Thyroid gland (tissue), 4 donors: ENCODE measurements at places on chromosomes 13 and 19. TPM values are rescaled to one million over a fixed set of nuclear protein-coding genes. Genes with fewer than 3 reads are reported as not detected.

Gene CGB5
- total RNA-seq, result not detected

Gene ZNF805
- total RNA-seq, result 16.3 TPM

Gene KRTDAP
- total RNA-seq, result not detected

Gene DACH1
- total RNA-seq, result 0.33 TPM

Gene KLK3
- not detected for total RNA-seq

Gene ZNF112
- total RNA-seq, result 22.6 TPM

Gene HCST
- total RNA-seq, result 1.4 TPM

Gene ATP4B
- total RNA-seq, result not detected

Gene LRRC4B
- 3.0 TPM for total RNA-seq

Gene TTYH1
- total RNA-seq, result not detected

Gene ZNF253
- total RNA-seq, result 31.6 TPM

DNA sequence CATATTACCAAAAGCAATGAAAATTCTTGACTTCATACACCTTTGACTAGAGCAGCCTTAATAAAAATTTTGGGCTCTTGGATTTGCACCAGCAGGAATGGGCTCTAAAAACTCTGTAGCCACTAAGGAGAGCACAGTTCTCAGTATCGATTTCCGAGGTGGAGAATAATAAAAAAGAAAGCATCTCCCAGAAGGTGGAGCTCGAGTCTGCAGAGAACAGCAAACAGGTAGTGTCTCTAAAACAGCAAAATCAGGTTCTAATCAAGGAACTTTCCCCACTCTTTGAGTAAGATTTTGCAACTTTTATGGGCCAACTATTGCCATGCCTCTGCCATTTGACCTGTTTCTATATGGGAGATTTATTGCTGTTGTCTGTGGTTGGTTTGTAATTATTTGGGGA lies 258.7 kb upstream of the GPC6 start:
- H3K4me3 ChIP-seq, result no peak overlapping the region
- no peaks in the 10 kb centered on the region for H3K36me3 ChIP-seq
- H3K27ac ChIP-seq, result no peak overlapping the region
- H3K4me1 ChIP-seq, result no peaks in the 10 kb centered on the region
- H3K27me3 ChIP-seq, result no peaks in the 10 kb centered on the region

- no peaks in the 10 kb centered on the region for H3K4me1 ChIP-seq
- H3K27ac ChIP-seq, result no peak overlapping the region
- no peaks in the 10 kb centered on the region for H3K27me3 ChIP-seq
- no peak overlapping the region for H3K4me3 ChIP-seq
Observed at GRCh38 chr13:98068521-98068920, 74.4 kb upstream of the FARP1 start.

DNA sequence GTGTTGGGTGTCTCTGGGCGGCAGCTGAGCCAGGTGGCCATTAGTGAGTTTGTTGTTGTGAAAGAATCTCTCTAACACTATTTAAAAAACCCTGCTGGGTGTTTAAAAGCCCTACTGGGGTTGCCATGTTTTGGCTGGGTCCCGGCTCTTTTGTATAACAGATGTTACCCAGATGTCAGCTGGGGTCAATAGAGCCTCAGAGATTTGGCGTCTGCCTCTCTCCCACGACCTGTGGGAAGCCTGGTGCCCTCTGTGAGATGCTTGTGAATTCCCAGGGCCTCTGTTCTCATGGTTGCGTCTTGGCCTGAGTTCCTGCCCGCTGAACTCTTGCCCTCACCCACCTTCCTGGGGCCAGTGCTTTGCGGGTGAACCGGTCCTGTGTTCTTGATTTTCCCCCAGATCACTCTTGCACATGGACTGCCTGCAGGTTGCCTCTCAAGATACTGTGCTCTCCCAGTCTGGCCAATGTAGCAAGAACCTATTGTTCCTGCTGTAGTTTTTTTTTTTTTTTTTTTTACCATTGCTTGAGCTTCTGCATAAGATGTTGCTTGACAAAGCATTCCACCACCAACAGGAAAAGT lies 9.5 kb downstream of the NFILZ start:
- no peak overlapping the region for H3K4me3 ChIP-seq
- no peaks in the 10 kb centered on the region for H3K27me3 ChIP-seq
- no peaks in the 10 kb centered on the region for H3K4me1 ChIP-seq
- H3K27ac ChIP-seq, result no peak overlapping the region

GRCh38 chr19:11538232-11539036 lies at the start of gene CNN1:
TSS of gene CNN1 (plus strand) at chr19:11538851. CDS start at chr19:11538928, 77 bp downstream.
- no peaks in the 10 kb centered on the region for H3K27me3 ChIP-seq
- no peaks in the 10 kb centered on the region for H3K36me3 ChIP-seq
- H3K27ac ChIP-seq, result peak within 1 kb of the TSS; percentile 6
- H3K4me1 ChIP-seq, result peaks cover 5% of the 10 kb centered on the region
- no peak for DNase-seq

GRCh38 chr13:32883474-32883873 lies 132.7 kb upstream of the KL start:
- H3K27ac ChIP-seq, result no peak overlapping the region
- peak; percentile 32 for DNase-seq
- no peaks in the 10 kb centered on the region for H3K36me3 ChIP-seq
- no peak overlapping the region for H3K4me3 ChIP-seq
- H3K4me1 ChIP-seq, result peaks cover 5% of the 10 kb centered on the region
- no peaks in the 10 kb centered on the region for H3K27me3 ChIP-seq

DNA sequence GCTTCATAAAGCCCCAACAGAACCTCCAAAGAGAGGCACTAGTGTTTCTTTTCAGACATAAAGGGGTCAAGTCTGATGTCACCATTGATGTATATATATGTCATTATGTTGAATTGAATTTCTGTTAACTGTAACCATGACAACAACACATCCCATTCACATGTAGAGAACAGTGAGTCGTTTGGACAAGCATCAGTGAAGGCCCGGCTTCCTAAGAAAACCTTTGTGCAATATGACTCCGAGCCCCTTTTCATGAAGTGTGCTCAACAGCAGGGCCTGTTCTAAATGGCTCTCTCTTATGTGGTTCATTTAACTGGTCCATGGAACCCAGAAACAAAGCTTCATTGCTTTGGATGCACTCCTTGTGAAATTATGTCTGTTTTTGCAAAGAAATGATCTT lies 67.2 kb upstream of the UBL3 start:
- no peak overlapping the region for H3K4me3 ChIP-seq
- no peak for DNase-seq
- no peaks in the 10 kb centered on the region for H3K36me3 ChIP-seq

GRCh38 chr13:34816245-34816884 lies 125.7 kb upstream of the NBEA start:
- H3K36me3 ChIP-seq, result no peaks in the 10 kb centered on the region
- DNase-seq, result no peak
- no peaks in the 10 kb centered on the region for H3K27me3 ChIP-seq
- no peak overlapping the region for H3K4me3 ChIP-seq
- H3K27ac ChIP-seq, result no peak overlapping the region

DNA sequence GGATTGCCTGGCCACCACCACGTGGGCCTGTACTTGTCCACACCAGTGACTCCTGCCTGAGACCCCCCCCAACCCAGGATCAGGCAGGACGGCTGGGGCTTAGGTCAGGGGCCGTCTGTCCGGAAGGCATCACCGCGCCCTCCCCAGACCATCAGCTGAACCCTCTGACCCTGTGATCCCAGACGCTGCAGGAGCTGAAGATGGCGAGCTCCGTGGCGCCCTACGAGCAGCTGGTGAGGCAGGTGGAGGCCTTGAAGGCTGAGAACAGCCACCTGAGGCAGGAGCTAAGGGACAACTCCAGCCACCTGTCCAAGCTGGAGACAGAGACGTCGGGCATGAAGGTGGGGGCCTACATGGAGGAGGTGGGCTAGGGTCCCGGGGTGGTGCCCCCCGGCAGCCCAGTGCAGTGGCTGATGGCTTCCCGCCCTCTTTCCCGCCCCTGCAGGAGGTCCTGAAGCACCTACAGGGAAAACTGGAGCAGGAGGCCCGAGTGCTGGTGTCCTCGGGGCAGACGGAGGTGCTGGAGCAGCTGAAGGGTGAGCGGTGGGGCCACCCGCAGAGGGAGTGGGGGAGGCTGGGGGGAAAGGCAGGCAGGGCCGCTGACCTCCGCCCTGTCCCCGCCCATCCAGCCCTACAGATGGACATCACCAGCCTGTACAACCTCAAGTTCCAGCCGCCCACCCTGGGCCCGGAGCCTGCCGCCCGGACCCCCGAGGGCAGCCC lies 3.0 kb downstream of the APC2 start:
- no peaks in the 10 kb centered on the region for H3K36me3 ChIP-seq
- DNase-seq, result no peak
- H3K27ac ChIP-seq, result no peak overlapping the region
- peaks cover 34% of the 10 kb centered on the region for H3K27me3 ChIP-seq
- H3K4me3 ChIP-seq, result no peak overlapping the region

DNA sequence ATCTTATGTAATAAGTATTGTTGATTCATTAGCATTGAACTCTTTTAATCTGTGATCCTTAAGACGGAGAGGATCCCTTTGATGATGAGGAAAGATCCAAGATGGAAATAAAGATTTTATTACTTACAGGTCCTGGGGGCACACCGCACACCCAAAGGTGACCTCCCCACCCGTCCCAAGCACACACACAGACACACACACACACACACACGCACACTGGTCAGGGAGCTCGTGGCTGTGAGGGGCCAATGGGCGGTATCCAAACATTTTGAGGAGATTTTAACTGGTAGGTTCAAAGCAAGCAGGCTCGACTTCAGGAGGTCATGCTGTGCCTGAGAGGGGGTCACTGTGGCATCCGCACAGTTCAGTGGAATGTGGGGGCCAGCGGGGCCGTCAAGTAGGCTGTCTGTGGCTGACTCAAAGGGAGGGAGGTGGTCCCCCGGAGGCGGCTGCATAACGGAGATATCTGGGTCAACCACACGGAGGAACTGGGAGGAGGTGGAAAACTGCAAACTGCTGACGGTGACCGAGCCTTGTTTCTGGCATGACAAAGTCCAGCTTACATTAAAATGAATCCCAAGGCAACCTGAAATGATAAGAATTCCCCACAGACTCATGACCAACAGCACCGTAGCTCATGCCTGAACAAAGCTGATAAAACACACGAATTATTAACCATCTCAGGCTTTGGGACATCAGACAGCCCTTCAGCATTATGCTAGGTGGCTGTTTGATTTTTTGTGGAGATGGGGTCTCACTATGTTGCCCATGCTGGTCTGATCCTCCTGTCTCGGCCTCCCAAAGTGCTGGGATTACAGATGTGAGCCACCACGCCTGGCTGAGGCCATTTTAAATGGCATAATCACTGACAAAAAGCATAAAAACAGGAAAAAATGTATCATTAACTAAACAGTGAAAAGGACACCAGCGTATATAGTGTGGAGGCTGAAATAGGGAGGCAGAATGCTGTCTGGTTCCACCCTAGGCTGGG lies 20.9 kb upstream of the SIGLEC11 start:
- H3K4me1 ChIP-seq, result no peaks in the 10 kb centered on the region
- peaks cover 18% of the 10 kb centered on the region for H3K36me3 ChIP-seq
- H3K27ac ChIP-seq, result no peak overlapping the region
- no peaks in the 10 kb centered on the region for H3K27me3 ChIP-seq

DNA sequence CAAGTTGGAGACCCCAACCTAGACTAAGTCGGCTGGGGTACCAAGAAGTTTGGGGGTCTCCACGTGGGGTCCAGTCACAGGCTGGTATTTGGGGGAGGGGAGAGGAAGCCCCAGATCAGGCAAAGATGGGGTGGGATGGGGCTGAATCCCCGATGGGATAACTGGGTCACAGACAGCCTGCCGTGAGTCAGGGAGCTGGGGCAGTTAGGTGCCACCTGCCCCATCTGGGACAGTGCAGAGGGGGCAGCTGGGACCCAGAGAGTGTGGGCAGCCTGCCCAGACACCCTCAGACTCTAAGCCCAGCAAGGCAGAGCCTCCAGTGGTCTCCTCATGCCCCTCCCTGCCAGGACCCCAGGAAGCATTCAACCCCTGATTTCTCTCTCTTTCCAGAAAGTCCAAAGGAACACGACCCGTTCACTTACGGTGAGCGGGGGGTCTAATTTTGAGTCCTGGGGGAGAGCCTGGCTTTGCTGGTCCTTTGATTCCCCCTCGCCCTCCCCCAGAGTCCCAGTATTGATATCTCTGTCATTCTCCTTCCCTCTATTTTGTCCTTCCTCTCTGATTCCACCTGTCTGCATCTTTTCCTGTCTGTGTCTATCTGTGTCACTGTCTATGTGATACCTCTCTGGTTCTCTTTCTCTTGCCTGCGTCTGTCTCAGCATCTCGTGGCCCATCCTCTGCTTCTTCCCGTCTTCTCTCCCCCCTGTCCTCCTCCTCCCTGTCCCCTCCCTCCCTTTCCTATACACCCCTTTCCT lies 1.8 kb downstream of the FXYD1 start:
- no peaks in the 10 kb centered on the region for H3K36me3 ChIP-seq
- no peak for DNase-seq
- no peaks in the 10 kb centered on the region for H3K27me3 ChIP-seq
- H3K4me1 ChIP-seq, result peaks cover 4% of the 10 kb centered on the region

- peaks cover 51% of the 10 kb centered on the region for H3K4me1 ChIP-seq
- H3K27ac ChIP-seq, result no peak overlapping the region
- no peaks in the 10 kb centered on the region for H3K27me3 ChIP-seq
- DNase-seq, result no peak
- H3K36me3 ChIP-seq, result no peaks in the 10 kb centered on the region
- no peak overlapping the region for H3K4me3 ChIP-seq
Observed at GRCh38 chr19:38005224-38005614, 98.2 kb downstream of the SIPA1L3 start.

GRCh38 chr19:10010247-10010691 lies at the start of gene COL5A3:
TSS of gene COL5A3 (minus strand) at chr19:10010504. CDS start at chr19:10010385, 119 bp downstream.
- peaks cover 4% of the 10 kb centered on the region for H3K27me3 ChIP-seq
- DNase-seq, result peak; percentile 5
- no peak within 1 kb of the TSS for H3K4me3 ChIP-seq

DNA sequence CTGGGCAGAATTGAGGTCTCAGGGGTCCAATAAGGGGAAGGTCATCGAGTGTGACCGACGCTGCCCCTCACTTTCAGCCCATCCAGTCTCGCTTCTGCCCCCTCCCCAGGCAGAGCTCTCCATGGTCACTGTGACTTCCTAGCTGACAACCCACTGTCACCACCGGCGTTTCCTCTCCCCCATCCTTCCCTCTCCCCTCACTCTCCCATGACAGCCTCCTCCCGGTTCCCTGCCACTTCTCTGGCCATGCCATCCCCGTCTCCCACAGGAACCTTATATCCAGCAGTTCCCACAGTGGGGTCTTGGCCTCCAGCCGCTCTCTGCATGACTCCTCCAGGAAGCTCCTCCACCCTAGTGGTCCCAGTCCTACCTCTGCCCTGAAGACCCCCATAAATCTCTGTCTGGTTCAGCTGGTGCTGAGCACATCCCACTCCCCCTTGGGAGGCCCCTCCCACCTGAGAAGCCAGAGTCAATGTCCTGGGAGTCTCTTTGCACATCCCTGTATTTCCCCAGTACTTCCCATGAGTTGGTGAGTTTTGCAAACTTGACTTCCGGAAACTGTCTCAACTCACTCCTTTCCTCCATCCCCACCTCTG lies 24.7 kb upstream of the CD33 start:
- H3K4me3 ChIP-seq, result no peak overlapping the region
- no peaks in the 10 kb centered on the region for H3K4me1 ChIP-seq
- no peaks in the 10 kb centered on the region for H3K27me3 ChIP-seq

GRCh38 chr19:32902448-32902847 lies 32.9 kb upstream of the SLC7A9 start:
- no peak for DNase-seq
- no peaks in the 10 kb centered on the region for H3K27me3 ChIP-seq
- peaks cover 23% of the 10 kb centered on the region for H3K36me3 ChIP-seq
- no peak overlapping the region for H3K27ac ChIP-seq
